ENCODE measurements at places on chromosomes 16 and 17.

- peak; percentile 73 for DNase-seq
Measured at GRCh38 chr16:13779676-13780075, 140.3 kb upstream of the ERCC4 start.

GRCh38 chr16:30484887-30485286 is 12.3 kb downstream of the ITGAL start:
- no peak for DNase-seq

DNA sequence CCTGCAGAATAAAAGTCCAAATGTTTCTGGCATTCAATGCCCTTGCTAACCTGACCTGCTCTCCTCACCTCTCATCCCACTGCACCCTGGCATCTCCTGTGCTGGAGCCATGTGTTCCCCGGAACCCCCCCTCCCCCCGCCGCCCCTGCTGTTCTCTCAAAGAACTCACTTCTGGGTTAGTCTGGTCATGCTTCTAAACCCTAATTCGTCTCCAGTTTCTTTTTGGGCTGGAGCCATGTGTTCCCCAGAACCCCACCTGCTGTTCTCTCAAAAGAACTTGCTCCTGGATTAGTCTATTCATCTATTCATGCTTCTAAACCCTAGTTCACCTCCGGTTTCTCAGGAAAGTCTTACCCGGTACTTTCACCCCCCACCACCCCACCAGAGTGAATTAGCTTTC is 808 bp upstream of the ALOX15 start:
- no peak for DNase-seq

DNA sequence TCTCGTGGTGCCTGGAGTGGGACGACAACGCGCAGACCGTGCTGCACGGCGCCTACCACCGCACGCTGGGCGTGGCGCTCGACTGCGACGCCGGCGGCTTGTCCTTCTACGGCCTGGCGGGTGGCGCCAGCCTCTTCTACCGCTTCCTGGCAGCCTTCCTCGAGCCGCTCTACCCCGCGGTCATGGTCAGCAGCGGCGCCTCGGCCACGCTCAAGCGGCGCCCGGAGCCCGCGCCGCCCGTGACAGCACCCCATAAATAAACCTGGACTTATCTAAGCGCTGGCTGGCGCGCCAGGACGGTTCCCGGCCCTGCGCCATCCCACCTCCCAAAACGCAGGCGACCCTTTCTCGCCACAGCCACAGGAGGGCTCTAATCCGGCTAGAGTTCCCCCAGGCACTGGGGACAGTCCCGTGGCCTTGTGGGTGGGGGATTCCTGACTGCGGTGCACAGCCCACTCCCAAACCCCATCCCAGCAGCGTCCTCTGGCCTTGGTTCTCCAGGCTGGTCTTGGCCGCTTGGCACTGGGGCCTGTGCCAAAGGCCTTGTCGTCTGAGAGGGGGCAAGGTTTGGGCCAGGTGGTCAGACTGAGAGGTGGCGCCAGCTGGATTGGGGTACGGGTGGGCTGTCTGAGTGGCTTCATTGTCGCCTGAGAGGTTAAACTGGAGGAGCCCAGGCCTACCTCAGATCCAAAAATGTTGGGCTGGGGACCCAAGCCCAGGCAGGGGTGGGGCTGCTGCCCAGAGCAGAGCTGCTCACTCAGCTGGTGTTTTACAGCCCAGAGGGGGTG is 10.1 kb upstream of the SLC16A5 start:
- peak; percentile 5 for DNase-seq
